Sciatic nerve (tissue), 2 donors: ENCODE measurements at places on chromosomes 16 and 17. TPM values are rescaled to one million over a fixed set of nuclear protein-coding genes. Genes with fewer than 3 reads are reported as not detected.

The JPT1 gene
- 20.3 TPM for total RNA-seq

- no peak for DNase-seq
Measured at GRCh38 chr16:35626041-35626440, 2166.6 kb downstream of the TP53TG3F start.

DNA sequence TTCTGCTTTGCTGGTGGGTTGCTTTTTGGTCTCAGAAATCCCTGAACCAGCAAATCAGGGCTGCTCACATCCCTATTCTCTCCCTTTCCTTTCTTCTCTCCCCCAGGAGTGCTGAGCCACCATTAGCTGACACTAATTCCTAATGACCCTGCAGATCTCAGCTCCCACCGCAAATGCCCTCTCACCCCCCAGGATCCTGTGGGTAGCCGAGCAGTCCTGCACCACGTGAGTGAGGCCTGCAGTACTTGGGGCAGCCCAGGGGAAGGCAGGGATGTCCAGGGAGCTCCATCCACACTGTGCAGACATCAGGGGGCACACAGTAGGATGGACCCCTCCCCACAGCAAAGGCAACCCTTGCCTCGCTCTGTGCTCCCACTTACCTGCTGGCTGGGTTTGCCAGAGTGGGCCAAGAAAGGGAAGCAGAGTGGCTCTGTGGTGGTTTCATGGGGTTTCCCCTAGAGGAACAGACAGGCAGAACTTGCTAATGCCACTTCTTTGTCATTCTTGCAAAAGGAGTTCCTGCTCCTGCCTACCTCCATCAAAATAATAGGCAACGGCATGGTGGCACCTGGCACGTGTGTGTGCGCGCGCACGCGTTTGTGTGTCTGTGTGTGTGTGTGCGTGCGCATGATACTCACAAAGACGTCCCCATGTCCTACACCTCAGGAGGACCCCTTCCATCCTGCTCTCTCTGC, 135.6 kb downstream of the GAS7 start:
- no peak for DNase-seq

GRCh38 chr17:57555636-57556175, 189.4 kb downstream of the CCDC182 start:
- DNase-seq, result no peak

GRCh38 chr17:11565591-11565990, 32.7 kb upstream of the DNAH9 start:
- no peak for DNase-seq
